ENCODE measurements at places on chromosomes 4 and X.

DNA sequence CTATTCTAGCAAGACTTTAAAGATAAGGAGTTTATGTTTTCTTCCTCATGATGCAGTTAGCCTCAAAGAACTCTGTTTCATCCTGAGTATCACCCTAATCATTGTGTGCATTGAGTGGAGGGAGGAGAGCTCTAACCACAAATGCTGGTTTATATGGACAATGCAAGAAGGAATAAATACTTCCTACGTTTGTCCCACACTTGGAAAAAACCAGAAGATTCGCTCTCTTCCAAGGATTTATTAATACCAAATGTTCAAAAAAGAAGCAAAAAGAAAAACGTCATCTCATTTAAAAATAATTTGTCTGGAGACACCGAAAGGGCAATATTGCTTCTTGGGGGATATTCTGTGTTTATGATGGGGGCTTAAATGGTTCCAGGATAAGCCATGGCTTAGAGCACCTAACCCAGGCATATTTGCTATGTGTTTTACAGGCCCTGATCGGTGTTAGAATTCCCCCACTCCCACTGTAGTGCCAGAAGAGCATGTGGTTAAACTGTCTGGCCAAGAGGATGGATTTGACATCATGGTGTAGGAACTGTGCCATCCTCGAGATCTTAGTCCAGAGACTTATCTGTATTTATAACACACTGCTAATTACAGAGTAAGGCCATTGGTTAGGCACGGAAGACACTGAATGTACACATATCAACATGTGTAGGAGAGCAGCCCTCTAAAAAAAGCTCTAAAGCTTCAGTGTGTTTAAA, 227.2 kb downstream of the ANK2 start:
- no peak for DNase-seq

GRCh38 chrX:134661295-134661694, 3.0 kb upstream of the PLAC1 start:
- no peak for DNase-seq

DNA sequence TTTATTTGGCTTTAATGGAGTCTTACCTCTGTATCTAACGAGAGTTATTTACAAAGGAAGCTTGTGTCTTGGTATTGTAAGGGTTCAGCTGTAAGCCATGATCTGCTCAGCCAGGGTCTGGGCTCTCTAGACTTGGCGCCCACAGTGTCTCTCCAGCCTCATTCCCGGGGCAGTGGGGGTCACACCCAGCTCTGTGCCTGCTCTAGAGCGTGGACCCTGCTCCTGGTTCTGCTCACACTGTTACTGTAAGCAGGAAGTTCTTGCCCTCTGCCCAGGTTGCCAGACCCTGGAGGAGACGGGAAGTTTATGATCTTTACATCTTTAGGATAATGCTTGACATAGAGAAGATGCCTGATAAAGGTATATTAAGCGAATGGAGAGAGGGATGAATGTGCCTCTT, 235.7 kb downstream of the PTTG2 start:
- no peak for DNase-seq

DNA sequence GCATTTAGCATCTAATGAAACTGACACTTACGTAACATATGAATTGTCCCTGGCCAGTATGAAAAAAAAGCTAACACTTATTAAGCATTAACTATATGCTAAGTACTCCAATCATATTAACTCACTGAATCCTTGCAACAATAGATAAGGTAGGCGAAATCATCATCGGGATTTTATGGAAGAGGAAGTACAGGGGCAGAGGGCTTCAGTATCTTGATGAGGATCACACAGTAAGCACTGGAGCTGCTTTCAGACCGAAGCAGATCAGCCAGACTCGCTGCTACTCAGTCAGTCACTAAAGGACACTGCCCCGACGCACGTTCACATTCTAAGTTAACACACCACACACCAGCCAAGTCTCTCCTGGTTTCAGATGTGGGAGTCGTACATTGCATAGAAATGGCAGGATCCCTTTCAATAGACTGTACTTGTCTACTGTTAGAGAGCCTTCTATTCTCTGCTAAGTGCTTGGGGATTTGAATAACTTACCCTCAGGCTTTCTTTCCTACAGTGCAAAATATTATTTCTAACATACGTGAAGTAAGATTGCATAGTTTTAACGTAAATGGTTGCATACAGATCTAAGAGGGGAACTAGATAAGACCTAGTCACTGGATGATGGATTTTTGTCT, 540.2 kb upstream of the TENM3 start:
- DNase-seq, result no peak

DNA sequence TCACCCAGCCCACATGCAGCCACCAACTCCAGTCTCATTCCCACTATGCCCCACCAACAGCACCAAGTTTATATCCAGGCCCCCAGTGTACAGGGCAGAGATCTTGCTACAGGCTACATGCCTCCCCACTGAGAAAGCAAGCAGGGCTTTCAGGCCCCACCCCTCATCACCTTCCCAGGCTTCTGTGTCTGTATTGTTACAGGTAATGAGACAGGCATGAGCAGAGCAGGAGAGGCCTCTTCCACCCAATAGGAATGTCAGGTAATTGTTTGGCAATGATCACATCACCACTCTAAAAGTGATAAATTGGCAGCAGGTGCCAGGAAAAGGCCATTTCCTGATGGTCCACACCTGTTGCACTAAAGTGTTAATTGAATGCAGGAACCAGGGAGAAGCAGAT, 102.5 kb downstream of the ZNF518B start:
- no peak for DNase-seq

DNA sequence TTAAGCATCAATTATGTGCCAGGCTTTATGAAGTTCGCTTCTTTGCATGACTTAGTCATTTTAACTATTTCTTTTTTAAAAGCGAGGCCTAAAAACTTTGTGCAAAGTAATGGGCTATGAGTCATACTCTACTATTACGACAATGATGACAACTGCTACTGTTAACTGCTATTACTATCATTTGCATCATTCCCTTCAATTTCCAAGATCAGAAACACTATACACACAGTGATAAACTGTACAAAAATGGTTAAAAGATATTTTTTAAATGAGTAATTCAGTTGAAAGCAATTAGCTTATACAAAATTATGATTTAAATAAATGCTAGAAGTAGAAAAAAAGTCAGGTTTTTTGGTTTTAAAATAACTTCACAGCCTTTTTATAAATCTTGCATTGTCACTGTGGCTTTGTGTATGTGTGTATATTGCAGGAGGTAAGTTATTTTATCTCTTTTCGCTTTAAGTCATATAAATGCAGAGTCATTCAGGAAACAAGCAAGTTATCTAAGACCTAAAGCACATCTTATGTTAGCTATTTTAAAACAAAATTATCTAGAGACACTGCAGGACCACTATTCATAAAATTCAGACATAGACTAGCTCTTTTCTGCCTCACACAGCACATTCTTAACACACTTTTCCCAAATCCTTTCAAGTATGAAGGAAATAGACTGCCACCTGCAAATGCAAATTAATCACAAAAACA, 18.5 kb upstream of the CXCL3 start:
- no peak for DNase-seq

DNA sequence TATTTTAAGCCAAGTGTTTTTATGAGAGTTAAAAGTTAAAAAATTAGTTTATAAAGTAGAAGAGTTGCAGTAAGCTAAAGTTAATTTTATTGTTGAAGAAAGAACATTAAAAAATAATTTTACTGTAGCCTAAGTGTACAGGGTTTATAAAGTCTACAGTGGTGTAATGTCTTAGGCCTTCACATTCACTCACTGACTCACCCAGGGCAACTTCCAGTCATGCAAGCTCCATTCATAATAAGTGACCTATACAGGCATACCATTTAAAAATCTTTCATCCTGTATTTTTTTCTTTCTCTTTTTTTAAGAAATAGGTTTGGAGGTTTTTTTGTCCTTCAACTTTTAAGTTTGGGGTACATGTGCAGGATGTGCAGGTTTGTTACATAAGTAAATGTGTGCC, 87.9 kb upstream of the NR3C2 start:
- DNase-seq, result no peak

DNA sequence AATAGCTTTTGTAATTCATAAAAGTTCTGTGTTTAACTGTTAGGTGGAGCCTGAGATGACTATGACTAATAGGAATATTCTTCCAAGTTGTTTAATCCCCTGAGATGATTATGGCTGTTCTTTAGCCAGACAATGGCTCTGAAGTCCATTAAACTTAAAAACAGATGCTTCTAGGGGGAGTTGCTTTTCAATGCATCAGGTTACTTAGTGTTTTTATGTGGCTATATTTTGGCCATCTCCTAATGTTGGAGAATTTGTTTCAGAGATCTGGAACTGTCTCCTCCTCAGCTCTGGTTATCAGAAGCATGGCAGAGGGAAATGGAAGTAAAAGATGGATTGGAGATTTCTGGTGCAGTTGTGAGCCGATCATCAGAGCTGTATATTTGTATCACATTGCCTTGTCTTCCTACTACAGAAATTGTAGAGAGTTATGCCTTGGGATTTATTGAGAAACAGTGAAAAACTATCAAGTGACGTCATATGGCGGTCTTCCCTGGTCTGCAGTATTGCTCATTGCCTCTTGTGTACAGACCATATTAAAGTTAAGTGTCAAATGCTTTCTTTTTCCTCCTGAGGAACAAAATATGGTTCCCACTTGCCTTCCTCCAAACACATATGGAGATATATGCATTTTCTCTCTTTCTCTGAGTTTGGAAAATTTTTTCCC, 29.8 kb downstream of the SGMS2 start:
- no peak for DNase-seq

DNA sequence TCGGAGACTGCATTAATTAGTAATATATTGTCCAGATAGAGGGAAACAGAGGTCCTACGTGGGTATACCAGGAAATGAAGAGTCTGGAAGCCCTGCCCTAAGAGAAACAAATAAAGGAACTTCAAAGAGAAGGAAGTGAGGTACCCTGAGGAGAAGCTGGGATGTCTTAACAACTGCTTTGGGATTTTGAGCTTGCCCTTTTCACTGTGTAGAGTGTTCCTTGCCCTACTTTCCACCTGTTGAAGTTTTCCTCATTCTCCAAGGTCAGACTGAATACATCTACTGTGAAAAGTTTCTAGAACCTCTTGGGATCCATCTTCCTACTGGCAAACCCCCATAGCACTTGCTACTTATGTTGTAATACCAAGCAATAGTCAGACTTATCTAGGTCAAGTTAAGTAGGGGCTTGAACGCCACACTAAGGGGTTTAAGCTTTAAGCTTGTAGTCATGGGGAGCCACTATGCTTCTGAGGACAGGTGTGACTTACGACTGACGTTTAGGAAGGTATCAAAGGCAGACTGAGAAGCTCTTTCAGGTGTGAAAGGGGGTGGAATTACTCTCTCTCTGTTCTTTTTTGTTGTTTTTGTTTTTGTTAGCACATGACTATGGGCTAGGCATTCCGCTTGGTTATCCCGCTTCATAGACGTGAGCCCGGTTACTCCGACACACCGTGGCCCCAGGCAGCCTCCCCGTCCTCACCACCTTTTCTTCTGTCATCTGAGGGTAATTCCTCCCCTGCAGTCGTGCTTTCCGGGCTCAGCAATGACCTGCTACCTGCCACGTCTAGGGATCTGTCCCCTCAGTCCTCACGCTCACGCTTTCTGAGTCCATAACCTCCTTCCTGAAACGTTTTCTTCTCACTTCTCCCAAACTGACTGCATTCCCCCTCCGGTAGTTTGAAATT, 959 bp upstream of the REST start:
- no peak for DNase-seq

DNA sequence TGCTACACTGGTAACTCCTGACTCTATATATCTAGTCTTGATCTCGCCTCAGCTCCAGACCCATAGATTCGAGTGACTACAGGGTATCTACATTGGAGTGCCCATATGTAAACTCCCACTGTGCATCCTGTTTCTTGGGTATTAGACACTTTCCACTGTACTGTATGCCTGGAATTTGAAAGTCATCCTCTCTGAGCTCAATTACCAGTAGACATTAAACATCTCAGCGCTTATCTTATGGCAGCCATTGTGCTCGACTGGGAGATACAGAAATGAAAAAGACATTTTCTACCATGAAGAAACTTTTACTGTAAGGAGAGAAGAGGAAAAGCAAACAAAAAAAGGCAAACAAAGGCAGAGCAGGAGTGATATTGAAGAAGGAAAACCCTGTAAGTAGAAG, 151.9 kb upstream of the JADE1 start:
- no peak for DNase-seq

DNA sequence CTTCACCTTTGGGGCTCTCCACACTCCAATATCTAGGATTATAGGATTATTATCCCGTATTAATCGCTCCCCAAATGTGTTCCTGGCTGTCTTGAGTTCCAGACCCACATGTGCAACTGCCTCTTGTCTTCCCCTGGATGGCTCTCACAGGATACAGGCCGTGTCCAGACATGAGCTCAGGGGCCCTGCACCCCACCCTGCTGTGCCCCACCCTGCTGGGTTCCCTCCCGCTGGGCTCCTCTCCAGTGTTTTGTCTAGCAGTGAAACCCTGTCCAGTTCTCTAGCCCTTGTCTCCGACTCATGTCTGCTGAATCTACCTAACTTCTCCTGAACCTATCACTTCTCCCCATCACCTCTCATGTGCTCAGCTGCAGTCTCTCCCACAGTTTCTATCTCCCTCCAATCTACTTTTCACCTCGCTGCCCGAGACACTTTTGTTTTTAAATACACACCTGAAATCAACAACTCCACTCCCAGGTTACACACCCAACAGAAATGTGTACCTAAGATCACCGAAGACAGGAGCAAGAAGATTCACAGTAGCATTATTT, 2.0 kb downstream of the RNF212 start:
- DNase-seq, result no peak

DNA sequence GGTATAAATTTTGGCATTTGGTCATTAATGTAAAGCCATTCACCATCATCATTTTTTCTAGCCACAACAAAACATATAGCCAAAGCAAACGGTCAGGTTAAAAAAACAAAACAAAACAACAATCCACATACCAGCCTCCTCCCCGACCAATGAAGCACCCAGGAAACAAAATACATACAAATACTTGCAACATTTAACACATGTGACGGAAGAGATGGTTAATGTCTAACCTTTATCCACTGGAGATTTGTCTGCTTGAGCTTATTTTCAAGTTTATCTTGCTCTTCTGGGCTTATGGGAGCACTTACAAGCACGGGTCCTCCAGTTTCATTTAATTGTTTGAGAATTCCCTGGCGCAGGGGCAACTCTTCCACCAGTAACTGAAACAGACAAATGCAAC, 857.5 kb upstream of the FTHL17 start:
- DNase-seq, result no peak

DNA sequence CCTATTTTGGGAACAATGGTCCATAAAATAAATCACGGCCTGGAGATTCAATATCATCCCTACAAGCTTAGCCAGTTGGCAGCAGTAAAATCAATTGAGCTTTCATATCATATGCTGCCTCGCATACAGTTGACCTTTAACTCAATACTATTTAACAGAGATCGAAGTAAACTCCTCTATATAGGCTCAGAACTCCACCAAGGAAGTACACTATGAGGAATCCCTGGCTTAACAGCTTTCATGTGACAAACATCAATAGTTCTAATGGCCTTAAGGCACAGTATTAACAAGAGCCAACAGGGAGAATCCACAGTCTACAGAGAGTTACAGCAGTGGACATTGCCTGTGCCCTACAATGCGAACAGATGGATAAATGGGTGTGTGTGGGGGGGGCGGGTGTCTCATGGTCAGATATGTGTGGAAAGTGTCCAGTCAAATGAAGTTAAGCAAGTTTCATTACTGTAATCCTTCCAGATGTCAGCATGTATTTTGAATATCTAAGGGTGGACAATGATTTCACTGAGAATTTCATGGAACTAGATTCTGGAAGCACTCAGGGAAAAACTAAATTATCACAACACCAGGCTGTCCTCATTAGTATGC, 98.2 kb upstream of the FAM9B start:
- no peak for DNase-seq

All from activated T-helper 1 cell treated with anti-CD3 and anti-CD28 coated beads, Interleukin-2, amount 50 U/mL, for 16 hours (primary cell).